ENCODE measurements at places on chromosomes 2 and 18.

- no peak for DNase-seq
Measured at GRCh38 chr18:21908711-21909110, 168.1 kb downstream of the MIB1 start.

DNA sequence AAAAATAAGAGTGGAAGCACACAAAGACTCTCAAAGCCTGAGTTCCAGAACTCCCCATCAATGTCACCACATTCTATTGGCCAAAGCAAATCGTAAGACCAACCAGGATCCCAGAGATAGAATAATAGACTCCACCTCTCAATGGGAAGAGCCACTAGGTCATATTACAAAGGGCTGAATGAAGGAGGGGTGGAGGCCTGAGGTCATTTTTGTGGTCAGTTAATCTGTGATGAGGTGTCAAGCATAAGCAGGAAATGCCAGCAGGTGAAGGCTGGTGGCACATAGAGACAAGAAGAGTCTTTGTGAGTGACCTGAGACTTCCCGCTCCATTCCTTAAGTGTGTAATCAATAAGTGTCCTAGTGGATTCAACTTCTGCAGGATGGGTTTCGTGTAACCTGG lies 144.3 kb downstream of the TFCP2L1 start:
- no peak for DNase-seq

DNA sequence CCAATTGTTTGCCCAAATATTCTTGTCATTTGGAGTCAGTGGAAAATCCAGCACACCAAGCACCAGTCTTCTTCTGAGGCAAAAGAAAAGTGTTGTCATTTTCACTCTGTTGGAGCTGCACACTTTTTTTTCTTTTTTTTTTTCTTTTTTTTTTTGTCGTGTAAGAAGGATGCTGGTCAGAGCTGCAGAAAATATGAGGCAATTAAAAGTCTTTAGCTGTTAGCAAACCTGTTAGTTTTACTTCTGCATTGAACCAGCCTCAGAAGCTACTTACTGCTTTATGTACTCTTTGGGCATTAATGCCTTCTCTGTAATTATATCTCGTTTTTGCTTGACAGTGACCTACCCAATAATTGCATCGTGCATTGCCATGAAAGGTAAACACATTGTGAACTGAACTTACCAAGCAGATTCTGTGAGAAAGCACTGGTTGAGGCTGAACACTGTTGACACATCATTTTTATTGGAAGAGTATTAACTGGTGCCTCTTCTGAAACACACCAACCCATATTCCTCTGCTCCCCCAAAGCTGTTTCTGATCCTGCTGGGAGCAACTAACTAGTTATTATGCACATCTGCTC lies 165.4 kb downstream of the CAPN13 start:
- DNase-seq: peak; percentile 95

DNA sequence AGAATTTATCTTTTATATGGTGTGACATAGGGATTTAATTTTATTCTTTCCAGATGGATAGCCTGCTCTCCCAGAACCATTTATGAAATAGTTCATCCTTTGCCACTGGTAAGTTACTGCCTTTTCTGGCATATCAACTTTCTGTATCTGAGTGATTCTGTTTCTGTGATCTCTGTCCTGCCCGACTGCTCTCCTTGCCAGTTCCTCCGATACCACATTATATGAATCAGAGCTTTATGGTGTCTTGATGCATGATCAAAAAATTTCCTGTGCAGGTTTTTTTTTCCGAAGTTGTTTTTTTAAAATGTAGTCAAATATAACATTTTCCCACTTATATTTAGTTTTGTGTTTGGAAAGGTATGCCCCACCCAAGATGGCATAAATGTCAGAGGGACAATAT lies 242.5 kb downstream of the CYP26B1 start:
- no peak for DNase-seq

GRCh38 chr2:181268174-181268867 lies 188.9 kb upstream of the ITGA4 start:
- no peak for DNase-seq

- no peak for DNase-seq
Measured at GRCh38 chr18:37701967-37702366, 136.4 kb upstream of the CELF4 start.

DNA sequence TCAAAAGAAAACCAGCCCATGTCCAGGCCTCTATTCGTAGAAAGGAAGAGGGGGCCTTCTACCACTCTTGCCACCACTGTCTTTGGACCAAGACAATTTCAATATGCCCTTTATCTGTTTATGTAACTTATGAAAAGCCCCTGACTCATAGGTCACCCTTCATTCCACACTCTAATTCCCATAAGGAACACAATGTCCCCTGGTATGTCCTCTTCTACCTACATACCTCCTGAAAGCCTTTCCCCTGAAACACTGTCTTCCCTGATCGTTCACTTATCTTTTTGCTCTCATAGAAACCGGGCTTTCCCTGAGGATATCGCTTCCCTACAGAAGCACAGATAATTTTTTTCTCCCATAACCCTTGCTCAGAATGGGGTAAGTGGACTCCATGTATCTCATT lies 13.3 kb downstream of the EIF2AK3 start:
- no peak for DNase-seq

DNA sequence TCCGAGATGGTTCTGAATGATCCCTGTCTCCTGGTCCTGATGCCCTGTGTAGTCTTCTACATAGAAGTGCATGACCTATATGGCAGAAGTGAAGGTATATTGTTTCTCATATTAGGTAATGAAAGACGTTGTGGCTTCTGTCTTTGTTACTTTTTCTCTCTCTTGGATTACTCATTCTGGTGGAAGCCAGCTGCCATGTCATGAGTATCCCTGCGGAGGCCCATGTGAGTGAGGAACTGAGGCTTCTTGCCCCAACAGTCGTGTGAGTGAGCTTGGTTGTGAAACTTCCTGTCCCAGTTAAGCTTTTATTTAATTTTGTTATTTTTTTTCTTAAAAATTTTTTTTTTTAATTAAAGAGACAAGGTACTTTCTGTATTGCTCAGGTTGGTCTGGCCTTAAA lies 134.7 kb downstream of the UBR3 start:
- no peak for DNase-seq

DNA sequence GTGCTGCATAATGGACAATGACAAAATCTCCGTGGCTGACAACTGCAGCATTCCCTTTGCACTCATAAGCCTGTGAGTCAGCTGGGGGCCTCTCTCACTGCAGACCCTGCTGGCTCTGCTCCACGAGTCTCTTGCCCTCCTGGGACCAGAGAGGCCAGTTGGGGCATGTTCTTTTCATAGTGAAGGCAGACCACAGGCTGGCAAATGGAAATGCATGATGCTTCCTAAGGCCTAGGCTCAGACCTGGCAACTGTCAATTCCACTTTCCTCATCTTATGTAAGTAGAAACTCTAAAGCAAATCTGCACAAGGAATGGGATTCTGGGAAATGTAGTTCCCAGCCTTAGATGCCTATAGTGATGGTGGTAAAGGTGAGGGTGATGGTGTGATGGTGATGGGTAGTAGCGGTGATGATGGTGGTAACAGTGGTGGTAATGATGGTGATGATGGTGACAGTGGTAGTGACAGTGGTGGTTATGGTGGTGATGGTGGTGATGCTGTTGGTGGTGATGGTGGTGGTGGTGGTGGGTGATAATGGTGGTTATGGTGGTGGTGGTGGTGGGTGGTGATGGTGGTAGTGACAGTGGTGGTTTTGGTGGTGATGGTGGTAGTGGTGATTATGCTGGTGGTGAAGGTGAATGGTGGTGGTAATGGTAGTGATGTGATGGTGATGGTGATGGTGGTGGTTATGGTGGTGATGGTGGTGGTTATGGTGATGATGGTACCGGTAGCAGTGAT lies 185.8 kb upstream of the ARL4C start:
- DNase-seq: peak; percentile 85

DNA sequence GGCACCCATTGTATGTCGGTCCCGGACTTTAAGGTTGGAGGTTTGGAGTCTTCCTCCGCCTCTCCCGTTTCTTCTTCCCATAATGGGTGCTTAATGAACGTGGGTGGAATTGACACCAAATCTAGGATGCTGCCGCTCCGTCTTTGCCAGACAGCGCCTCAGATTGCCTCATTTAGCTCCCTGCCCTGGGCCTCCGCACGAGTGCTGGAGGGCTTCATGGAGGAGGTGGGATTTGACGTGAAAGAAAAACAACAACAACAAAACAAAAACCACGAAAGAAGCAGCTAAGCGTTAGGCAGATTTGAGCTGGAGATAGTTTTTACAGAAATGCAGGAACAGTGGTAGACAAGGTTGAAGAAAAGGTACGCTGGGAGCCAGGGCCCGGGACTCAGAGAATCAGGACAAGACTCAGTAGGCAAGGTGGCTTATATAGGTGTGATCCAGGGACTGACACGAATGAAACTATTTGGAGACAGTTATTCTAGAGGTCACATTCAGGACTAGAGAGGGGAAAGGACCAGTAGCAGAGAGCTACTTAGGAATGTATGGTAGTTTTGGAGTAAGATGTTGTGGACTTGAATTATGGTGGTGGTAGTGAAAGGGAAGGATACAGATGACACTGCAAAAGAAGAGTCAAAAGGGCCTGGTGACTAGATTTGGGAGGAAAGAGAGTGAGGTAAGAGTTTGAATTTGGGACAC lies 605 bp downstream of the ZNF2 start:
- DNase-seq: no peak

DNA sequence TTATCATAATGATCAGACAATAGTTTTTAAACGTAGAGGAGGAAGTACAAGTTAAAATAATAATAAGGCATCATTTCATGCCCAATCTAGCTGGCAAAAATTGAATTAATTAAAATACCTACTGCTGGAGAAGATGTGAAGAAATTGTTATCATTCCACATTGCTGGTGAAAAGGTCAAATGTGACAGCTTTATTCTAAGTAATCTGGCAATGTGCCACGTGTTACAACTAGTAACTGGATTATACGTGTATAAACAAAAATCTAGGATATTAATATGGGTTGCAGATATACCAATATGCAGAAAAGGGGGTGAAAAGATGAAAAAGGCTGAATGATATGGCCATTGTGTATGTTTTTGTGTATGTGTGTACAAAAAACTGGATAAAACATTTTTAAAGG lies 32.4 kb downstream of the SMAD2 start:
- peak; percentile 61 for DNase-seq

GRCh38 chr18:11512096-11513025 lies 97.0 kb upstream of the SLC35G4 start:
- DNase-seq: no peak

DNA sequence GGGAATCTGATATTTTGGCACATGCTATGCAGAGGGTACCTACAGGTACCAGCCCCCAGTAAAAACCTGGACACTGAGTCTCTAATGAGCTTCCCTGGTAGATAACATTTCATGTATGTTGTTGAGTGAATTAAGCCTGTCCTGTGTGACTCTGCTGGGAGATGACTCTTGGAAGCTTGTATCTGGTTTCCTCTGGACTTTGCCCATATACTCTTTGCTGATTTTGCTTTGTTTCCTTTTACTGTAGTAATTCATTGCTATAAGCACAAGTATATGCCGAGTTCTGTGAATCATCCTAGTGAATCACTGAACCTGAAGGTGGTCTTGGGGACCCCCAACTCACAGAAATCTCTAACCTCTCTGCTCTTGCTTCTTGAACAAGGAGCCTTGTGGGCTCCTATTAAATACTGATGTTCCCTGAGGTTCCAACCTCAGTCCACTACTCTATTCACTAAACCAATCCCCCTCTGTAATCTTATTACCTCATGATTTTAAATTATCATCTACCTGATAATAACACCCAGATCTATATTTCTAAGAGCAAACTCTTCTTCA lies 94.3 kb upstream of the WDSUB1 start:
- no peak for DNase-seq

DNA sequence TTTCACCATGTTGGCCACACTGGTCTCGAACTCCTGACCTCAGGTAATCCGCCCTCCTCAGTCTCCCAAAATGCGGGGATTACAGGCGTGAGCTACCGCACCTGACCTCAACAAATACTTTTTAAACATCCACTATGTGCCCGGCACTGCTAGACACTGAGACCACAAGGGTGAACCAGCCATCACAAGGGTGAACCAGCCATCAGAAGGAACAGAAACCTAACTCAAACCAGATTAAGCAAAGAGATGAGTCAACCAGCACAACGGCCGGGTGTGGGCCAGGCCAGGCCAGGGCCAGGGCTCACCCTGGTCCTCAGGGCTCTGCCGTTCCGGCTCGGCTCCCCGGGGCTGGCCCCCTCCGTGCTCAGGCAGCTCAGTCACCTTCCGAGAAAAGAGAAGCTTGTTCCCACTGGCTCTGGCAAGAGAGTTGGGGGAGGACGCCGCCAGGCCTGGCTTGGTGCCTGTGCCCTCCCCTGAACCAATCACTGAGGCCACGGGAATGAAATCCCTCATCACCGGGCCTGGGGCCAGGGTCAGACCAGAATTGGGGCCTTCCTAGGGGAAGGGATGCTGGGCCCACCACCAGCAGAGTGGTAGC lies 4.4 kb downstream of the TEX44 start:
- no peak for DNase-seq

DNA sequence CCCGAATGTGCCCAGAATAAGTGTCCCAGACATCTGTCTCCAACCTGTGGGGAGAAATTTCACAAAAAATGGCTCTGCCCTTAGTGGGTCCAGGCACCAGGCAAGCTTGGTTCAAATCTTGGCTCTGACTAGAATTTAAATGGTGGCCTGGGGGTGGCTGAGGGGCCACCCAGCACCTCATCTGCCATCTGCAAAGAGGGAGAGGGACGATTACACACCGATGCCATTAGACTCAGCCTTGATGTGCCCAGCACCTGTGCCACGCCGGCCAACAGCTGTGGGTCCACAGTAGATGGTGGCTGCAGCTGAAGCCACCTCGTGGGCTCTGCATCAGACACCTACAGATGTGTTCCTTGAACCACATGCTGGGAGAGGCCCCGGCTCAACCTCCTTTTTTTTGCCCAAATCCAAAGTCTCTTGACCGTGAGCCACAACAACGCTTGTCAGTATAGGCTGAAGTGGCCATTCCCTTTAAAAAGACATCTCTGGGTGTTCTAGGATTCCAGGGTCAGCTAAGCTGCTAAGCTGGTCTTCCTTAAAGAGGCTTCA lies 222.0 kb upstream of the RAB6C start:
- no peak for DNase-seq

- DNase-seq: no peak
Measured at GRCh38 chr2:217851191-217852020, 151.4 kb downstream of the TNS1 start.

DNA sequence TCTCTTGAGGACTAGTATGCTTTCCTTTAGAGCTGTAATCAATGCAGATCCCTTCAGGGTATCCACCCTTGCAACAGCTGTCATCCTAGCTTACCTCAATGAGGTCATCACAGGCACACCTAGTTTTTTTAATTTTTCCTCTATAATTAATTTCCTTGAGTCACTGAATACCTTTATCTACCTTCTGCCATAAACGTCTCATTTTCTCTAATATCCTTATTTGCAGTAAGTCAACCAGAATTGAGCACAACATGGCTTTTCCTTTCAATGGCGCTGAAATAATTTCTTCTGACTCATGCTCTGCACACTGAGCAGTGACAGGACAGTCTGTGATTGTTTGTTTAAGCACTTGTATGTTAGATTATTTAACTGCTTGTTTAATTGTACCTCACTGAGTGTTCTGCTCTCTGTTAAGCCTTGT lies 49.4 kb downstream of the ETAA1 start:
- peak; percentile 98 for DNase-seq

GRCh38 chr18:48295586-48296311 lies 113.4 kb downstream of the ZBTB7C start:
- DNase-seq: peak; percentile 81

- DNase-seq: no peak
Measured at GRCh38 chr2:39492716-39493115, 55.6 kb upstream of the MAP4K3 start.

- no peak for DNase-seq
Measured at GRCh38 chr2:226579519-226579918, 220.1 kb downstream of the IRS1 start.

GRCh38 chr2:231923010-231923344 lies 3.2 kb downstream of the NPPC start:
- peak; percentile 69 for DNase-seq
